ENCODE measurements at places on chromosomes 2 and 18.

- DNase-seq = no peak
Observed at GRCh38 chr2:151640087-151640486, 94.2 kb downstream of the NEB start.

DNA sequence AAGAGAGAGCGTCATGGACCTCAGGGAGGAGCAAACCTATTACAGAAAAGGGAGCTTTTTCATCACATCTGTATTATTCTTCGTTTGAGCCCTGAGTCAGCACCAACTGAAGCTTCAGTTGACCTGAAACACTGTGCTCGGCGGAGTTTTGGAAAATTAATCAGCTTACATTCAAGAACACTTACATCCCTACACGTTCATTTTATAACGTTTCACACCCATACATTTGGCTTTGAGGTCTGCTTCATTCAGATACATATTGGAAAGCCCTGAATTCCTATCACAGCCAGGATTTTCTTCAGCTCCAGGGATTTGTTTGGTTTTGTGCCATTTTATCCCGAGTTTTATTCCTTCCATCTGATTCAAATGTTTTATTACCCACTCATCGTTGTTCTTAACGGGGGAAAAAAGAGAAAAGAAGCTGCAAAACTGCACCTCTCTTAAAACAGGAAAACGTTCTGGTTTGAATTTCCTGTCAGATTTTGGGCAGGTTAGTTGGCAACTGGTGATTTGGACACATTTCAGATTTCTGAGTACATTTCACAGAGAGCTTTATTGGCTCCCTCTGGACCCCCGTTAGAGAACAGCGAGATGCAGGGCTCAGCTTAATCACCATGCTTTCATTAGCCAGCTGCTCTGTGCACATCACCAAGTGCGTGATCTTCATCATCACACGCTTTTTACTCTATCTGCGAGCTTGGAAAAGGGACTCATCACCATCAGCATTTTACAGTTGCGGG lies 88.8 kb downstream of the CDC42EP3 start:
- no peak for DNase-seq

- no peak for DNase-seq
Observed at GRCh38 chr2:47058003-47058931, 96.8 kb downstream of the STPG4 start.

DNA sequence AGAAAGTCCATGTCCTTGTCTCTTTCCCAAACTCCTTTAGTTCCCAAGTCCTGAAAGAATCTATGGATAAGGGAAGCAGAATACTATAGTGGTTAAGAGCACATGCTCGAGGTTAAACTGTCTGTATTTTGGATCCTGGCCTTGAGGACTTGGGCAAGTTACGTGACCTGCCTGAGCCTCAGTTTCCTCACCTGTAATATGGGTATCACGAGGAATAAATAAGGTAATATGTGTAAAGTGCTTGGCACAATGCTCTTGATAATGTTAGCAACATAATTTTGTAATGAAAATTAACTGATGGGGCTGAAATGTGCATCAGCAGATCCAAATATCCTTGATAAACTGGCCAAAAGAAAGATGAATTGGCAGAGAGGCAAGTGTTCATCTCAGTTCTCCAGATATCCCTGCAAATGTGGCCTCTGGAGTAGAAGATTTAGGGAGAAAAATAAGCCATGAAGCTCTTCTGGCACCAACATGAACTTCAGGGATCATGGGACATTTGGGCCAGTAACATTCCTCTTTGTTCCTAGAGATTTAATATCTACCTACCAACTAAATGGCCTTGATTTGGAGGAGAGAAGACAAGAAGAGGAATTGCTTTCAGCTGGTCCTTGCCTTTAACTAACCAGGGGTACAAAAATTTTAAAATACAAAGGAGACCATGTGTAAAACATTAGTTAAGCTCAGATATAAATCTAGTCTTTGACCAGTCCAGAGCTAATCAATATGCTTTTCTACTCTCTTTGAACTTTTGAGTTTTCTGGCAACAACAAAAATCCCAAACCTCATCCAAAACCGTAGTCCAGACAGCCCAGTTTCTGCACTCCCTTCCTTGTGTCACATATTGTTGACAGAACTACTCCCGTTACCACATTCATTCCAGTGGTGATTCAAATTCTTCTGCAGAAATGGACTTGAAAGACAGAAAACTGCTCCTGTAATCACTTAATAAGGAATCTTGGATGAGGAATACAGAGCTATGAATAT lies 52.7 kb upstream of the EML4 start:
- no peak for DNase-seq

GRCh38 chr2:117738991-117739839 lies 75.3 kb upstream of the DDX18 start:
- no peak for DNase-seq

DNA sequence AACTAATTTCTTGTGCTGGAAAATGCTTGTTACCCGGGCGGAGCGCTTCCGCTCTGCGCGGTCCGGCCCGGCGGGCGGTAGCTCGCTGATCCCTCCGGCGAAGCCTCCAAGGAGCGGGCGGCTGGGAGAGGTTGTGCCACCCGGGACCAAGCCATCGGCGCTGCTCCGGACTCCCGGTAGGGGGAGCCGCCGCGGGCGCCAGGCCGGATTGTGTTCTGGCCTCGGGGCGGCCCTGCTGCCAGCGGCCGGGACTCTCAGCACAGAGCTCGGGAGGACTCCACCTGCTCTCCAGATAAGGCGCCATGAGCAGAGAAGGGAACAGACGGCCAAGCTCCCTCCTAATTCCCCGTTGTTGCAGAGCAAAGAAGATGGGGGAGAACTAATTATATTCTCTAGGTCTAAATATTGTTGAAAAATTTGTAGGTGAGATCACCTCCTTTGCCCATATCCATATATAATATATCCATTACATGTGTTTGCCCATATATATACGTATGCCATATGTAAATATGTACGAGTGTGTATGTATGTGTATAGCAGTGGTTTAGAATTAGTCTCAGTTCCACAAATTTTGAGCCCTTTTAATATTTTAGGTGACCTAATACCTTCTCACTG lies 13.8 kb upstream of the SATB2 start:
- DNase-seq = peak; percentile 18

GRCh38 chr2:163463411-163463810 lies 272.4 kb downstream of the FIGN start:
- DNase-seq = no peak

GRCh38 chr2:188068093-188068492 lies 223.6 kb upstream of the GULP1 start:
- no peak for DNase-seq

- no peak for DNase-seq
Observed at GRCh38 chr2:65549631-65550030, 117.2 kb upstream of the SPRED2 start.

DNA sequence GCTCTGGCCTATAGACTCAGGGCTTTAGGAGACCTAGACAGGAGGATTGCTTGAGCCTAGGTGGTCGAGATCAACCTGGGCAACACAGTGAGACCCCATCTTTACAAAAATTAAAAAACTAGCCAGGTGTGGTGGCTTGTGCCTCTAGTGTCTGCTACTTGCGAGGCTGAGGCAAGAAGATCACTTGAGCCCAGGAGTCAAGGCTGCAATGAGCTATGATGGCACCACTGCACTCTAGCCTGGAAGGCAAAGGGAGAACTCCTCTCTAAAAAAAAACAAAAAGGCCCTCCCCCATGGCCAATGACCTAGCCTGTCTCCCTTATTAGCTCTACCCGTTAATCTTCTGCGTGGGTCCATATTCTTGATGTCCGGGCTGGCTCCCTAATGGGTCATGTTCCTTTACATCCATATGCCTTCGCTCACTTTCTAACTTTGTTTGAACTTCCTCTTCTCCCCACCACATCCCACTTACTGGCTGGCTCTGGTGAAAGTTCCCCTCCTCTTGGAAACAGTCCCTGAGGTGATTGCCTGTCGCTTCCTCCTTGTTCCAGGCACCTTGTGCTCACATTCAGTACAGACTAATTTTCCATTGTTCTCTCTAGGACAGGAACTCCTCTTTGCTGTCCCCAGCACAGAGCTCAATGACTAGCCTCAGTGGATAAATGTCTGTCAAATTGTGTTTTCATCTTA lies 103.0 kb downstream of the AFF3 start:
- no peak for DNase-seq

- DNase-seq = no peak
Observed at GRCh38 chr2:238102865-238103264, 2.7 kb downstream of the ESPNL start.

DNA sequence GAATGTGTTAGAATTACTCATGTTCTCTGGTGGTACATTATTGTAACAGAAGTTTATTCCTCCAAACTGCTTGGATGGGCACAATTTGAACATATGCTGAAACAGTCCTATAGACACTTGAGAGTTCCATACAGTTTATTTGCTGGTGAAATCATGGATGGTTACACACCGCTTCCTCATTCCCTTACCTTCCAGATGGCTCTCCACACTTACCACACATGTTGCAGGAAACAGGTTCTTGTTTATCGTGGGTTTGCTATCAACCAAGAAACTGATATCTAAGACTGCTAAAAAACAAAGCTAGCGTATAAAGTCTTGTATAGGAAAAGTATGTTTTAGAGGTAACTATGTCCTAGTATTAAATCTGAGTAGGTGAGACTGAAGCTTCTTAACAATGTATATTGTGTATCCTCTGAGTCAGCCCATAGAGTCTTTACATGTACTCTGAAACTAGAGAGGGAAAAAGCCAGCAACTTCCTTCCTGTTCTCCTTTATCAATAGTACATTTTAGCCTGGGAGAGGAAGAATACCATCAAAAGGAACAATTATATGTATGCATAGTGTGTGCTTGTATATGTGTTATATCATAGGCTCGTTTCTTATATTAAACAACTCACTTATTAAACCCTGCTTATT lies 313.1 kb downstream of the PLCL1 start:
- DNase-seq = no peak

DNA sequence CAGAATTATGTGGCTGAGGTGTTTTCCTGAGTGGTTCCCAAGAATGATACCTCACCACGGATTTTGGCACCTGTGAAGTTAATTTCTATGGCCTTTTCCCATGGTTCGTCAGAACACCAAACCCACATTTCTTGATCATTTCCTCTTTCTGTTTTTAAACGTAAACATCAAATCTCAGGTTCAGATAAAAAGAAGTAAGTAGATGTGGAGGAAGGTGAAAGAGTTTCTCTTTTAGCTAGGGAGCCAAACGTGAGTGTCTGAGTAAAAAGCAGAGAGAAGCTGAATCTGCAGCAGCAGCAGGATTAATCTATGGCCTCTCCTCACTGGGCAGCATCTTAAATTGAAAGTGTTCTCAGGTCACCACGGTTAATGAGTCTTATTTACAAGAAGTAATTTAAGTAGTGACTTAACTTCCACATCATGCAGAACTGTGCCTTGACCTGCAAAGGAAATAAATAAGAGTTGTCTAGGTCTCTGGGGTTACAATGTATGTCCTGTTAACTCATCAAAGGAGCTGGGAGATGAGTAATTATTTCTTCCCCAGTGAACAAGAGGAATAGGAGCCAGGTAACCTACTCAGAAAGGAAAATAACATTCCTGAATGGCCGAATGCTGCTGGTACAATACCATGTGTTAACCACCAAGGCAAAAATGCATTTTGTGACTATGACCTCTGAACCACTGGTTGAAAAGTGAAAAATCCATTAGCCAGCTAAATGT lies 139.6 kb upstream of the NETO1 start:
- DNase-seq = no peak

GRCh38 chr2:86204458-86204857 lies 5.2 kb downstream of the MRPL35 start:
- DNase-seq = no peak

- DNase-seq = no peak
Observed at GRCh38 chr18:49768051-49768391, 45.3 kb downstream of the ACAA2 start.

DNA sequence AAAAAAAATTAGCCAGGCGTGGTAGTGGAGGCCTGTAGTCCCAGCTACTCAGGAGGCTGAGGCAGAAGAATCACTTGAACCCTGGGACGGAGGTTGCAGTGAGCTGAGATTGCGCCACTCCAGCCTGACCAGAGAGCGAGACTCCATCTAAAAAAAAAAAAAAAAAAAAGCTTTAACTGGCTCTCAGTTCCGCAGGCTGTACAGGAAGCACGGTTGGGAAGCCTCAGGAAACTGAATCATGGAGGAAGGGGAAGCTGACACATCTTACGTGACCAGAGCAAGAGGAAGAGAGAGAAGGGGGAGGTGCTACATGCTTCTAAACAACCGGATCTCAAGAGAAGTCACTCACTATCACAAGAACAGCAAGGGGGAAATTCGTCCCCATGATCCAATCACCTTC lies 505.6 kb upstream of the SLC8A1 start:
- DNase-seq = no peak

- DNase-seq = no peak
Observed at GRCh38 chr2:120738117-120738516, 2.4 kb downstream of the GLI2 start.

DNA sequence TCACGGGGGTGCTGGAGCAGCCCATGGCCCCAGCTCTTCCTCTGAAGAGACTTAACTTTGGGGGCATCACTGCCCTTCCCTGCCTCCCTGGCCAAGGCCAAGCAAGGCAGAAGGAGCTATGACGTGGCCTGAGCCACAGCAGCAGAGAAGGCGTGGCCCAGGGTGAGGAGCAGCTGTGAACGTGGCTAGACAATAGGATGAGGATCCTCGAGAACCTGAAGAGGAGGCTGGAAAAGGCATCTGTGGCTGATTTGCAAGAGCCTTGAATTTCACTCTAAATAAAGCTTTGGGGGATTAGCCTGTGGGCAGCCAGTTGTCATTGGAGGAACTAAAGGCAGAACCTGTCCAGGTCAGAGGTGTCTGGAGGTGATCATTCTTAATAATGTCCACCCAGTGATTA lies 652.9 kb upstream of the ID2 start:
- peak; percentile 31 for DNase-seq

DNA sequence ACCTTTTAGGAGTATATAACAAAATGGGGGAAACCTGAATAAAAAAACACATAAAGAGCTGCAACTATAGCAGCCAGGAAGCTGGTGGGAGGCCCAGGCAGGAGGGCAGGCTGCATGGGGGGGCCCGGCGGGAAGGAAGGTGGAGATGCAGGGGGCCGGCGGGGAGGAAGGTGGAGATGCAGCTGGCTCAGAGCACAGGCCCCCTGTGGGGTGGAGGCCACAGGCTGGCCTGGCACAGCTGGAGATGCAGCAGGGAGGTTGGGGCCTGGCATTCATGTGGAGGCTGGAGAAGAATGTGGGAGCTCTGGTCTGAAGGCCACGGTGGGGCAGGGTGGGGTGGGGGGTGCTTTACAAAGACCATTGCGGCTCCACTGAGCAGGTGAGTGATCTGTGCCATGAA lies 31.4 kb downstream of the FAM228A start:
- DNase-seq = no peak

GRCh38 chr2:239549711-239550255 lies 149.0 kb upstream of the HDAC4 start:
- DNase-seq = no peak

- no peak for DNase-seq
Observed at GRCh38 chr18:44736664-44737380, 56.1 kb downstream of the SETBP1 start.

- no peak for DNase-seq
Observed at GRCh38 chr2:200129721-200130462, 174.5 kb downstream of the MAIP1 start.

- DNase-seq = no peak
Observed at GRCh38 chr18:63240531-63241316, 78.8 kb downstream of the BCL2 start.
